ENCODE measurements at places on chromosomes 4 and X. TPM values are rescaled to one million over a fixed set of nuclear protein-coding genes. Genes with fewer than 3 reads are reported as not detected.

XAGE1A gene
- not detected for total RNA-seq

RBMXL3 gene
- total RNA-seq: not detected

RENBP gene
- 0.07 TPM for total RNA-seq

RPS6KA6 gene
- total RNA-seq: 7.6 TPM

TMPRSS11B gene
- not detected for total RNA-seq

UPF3B gene
- total RNA-seq: 20.9 TPM

ANKRD17 gene
- total RNA-seq: 24.9 TPM

CXorf49 gene
- total RNA-seq: not detected

GIMD1 gene
- not detected for total RNA-seq

PCDH18 gene
- not detected for total RNA-seq

ARAP2 gene
- 0.47 TPM for total RNA-seq

FAM133A gene
- total RNA-seq: 0.69 TPM

MAGEA8 gene
- total RNA-seq: not detected

SYTL5 gene
- 0.45 TPM for total RNA-seq

CT45A9 gene
- not detected for total RNA-seq

OTOP1 gene
- not detected for total RNA-seq

HPSE gene
- total RNA-seq: 0.92 TPM

SULT1E1 gene
- total RNA-seq: not detected

TSPAN7 gene
- 2.9 TPM for total RNA-seq

ITIH6 gene
- total RNA-seq: not detected

NHS gene
- total RNA-seq: 5.7 TPM

PFKFB1 gene
- total RNA-seq: not detected

HTT gene
- 14.3 TPM for total RNA-seq

CUL4B gene
- total RNA-seq: 42.6 TPM

TIGD4 gene
- total RNA-seq: 0.20 TPM

FAT1 gene
- total RNA-seq: 163 TPM

AREG gene
- 71.1 TPM for total RNA-seq

CITED1 gene
- 1.3 TPM for total RNA-seq

SPANXN4 gene
- total RNA-seq: not detected

STPG2 gene
- not detected for total RNA-seq

SUPT20HL1 gene
- not detected for total RNA-seq

IL2 gene
- not detected for total RNA-seq

RS1 gene
- total RNA-seq: not detected

ESX1 gene
- total RNA-seq: 0.05 TPM

GNPDA2 gene
- 12.6 TPM for total RNA-seq

PIR gene
- 54.4 TPM for total RNA-seq

TLR1 gene
- 0.89 TPM for total RNA-seq

PRRG3 gene
- not detected for total RNA-seq

SPATA4 gene
- 0.07 TPM for total RNA-seq

F8A3 gene
- 0.65 TPM for total RNA-seq

HMGN5 gene
- 2.7 TPM for total RNA-seq

AKAP4 gene
- total RNA-seq: not detected

TEX13B gene
- total RNA-seq: not detected

Data from A549 treated with DMSO at 1 μM for 4 hours (cell line).